NCI-H2227 treated with DMSO at 0.1 percent for 48 hours (cell line): ENCODE measurements at places on chromosomes 4 and X.

GRCh38 chr4:71533121-71533520, 194.3 kb downstream of the SLC4A4 start:
- no peak for DNase-seq

GRCh38 chrX:83469551-83469950, 38.5 kb upstream of the POU3F4 start:
- no peak for DNase-seq

GRCh38 chr4:142095886-142096605, 459.7 kb downstream of the IL15 start:
- DNase-seq: no peak

- peak; percentile 76 for DNase-seq
These were observed at the start of gene SMARCA1 for GRCh38 chrX:129523079-129523911. Gene SMARCA1, minus strand, starts transcription at chrX:129523490. Its CDS starts 120 bp downstream, at chrX:129523370.

DNA sequence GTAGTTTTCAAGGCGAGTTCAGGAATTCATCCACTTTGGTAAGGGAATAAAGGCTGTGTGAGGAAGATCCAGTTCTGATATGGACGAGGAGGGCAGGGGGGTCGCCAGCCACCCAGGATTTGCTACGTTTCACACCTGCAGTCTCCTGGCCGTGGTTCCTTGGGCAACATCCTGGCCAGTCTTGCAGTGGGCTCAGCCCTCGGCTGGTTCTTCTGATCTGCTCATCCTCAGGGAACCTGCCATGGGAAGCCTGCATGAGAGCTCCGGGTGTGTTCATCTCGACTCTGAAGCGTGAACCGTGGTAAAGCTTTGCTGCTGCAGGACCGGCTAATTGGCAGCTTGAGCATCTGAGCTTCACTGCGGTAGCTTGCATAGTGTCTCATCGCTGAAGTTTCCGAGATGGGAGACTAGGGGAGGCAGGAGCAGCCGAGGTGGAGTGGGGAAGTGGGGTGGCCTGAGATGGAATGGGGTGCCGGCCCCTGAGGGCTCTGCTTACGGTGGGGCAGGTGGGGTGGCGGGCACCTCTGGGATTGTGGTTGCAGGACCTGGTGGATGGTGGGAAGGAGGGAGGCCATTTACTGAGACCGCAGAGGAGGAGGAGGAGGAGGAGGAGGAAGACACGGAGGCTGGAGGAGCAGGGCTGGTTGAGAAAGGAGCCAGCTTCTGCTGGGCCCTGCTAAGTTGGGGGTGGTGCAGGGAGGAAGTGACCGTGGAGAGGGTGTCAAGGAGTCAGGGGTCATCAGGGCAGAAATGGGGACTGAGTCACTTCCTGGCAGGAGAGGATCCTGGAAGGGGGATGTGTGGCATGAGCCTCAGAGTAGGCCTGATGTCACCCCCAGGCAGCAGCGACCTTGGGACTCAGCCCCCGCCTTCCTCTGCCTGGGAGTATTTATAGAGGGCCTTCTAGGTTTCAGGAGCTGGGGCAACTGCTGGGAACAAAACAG, 213.1 kb upstream of the PSAPL1 start:
- DNase-seq: no peak

GRCh38 chrX:10072786-10073568, 83.8 kb upstream of the CLCN4 start:
- DNase-seq: no peak

GRCh38 chrX:105190252-105190853, 30.1 kb downstream of the TEX13A start:
- no peak for DNase-seq

GRCh38 chrX:16606142-16606720, 43.7 kb upstream of the S100G start:
- no peak for DNase-seq

DNA sequence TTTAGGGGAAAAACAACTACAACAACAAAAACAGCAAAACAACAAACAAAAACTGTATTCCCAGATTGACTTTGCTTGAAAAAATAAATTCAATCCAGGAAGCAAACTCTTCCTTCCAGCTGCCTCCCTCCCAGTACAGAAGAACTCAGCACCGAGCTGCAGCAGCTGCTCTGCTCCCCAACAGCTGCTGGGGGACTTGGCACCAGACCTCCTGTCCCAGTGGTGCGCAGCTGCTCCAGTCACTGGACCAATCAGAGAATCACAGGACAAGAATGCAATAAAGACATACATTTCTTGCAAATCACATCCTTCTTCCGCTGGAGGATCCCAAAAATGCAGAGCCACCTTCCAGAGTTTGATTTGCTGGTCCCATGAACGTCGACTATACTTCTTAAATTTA, 11.8 kb upstream of the FAM53A start:
- no peak for DNase-seq

DNA sequence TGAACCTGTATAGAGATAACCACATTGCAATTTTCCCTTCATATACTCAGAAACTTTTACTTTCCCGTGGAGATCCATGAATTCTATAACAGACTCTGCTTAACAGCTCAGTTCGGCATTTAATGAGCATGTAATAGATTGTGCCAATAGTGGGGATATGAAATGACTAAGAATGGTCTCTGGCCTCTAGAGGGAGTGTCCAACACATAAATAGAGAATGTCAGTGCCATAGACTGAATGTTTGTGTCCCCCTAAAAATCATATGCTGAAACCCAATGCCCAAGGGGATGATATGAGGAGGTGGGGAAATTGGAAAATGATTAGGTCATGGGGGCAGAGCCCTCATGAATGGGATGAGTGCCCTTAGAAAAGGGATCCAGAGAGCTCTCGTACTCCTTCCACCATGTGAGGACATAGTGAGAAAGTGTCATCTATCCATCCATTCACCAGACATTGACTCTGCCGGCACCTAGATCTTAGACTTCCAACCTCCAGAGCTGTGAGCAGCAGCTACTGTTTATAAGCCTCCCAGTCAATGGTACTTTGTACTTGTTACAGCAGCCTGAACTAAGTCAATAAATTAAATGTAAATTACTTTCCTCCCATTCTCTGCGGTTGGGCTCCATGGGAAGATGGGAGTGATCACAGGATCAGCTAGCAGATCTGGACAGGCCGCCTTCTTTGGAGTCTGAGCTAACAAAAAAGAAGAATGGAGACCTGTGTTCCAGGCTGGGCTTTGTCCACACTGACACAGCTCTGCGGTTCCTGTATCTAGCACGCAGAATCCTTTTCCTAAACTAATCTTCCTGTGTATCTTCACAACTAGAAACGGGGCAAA, 28.1 kb upstream of the HPSE start:
- DNase-seq: no peak

DNA sequence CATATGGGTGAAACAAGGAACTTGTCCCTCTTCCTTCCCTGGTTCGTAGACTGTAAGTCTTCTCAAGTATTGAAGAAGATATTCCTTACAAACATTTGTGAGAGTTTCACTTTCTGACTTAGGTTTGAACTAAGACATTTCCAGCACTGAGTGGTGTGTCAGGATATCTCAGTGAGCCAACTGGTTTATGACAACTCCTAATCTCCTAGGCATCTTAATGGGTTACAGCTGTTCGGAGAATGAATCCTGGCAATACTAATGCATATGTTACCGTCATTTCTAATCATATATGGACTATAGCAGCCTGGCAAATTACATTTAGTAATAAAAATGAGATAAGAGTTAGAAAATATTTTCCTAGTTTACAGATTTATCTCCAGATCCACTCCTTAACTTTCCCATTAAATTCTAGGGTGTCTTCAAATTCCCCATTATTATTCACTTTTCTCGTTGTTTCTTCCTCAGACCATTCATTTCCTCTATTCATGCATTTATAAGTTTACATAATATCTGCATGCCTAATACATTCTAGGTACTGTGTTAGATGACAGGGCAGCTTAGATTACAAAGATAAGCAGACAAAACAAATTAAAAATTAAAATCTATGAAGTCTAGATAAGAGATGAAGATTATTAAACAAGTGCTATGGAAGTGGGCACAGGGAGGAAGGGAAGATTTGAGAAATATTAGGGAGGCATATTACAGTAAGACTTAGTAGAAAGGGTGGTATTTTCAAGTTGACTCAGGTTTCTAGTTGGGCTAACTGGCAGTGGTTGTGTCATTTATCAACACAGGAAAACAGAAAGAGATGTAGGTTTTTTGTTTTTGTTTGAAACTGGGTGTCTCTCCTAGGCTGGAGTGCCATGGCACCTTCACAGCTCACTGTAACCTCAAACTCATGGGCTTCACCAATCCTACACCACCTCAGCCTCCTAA, 173.9 kb downstream of the WDFY3 start:
- no peak for DNase-seq

DNA sequence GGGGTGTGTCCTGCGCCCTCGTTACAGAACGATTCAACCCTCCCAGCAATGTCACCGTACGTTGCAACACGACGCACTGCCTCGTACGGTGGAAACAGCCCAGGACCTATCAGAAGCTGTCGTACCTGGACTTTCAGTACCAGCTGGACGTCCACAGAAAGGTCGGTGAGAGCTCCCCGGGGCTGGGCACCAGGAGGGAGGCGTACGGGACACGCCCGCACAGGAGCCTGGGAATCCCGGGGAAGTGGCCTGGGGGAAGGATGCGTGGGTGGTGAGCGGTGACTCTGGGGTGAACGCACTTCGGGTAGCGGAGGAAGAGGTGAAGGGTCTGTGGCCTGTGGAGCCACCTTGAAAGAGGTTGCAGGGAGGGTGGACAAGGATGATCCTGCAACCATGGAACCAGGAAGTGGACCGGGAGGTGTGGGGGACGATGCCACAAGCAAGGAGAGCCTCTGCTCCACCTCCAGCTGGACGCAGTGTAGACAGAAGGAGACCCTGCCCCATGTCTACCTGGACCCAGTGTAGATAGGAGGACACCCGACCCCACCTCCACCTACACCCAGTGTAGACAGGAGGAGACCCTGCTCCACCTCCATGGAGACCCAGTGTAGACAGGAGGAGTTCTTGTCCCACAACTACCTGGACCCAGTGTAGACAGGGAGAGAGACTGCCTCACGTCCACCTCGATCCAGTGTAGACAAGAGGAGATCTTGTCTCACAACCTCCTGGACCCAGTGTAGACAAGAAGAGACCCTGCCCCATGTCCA, 25.9 kb downstream of the CSF2RA start:
- no peak for DNase-seq

- no peak for DNase-seq
These were observed 327.2 kb upstream of the DIPK2B start for GRCh38 chrX:45527834-45528233.

- peak; percentile 40 for DNase-seq
These were observed 34.0 kb upstream of the GNPDA2 start for GRCh38 chr4:44760142-44760898.

- peak; percentile 22 for DNase-seq
These were observed 102.4 kb downstream of the CLNK start for GRCh38 chr4:10582059-10582686.

GRCh38 chr4:153143527-153144348, 60.5 kb upstream of the TRIM2 start:
- peak; percentile 69 for DNase-seq

DNA sequence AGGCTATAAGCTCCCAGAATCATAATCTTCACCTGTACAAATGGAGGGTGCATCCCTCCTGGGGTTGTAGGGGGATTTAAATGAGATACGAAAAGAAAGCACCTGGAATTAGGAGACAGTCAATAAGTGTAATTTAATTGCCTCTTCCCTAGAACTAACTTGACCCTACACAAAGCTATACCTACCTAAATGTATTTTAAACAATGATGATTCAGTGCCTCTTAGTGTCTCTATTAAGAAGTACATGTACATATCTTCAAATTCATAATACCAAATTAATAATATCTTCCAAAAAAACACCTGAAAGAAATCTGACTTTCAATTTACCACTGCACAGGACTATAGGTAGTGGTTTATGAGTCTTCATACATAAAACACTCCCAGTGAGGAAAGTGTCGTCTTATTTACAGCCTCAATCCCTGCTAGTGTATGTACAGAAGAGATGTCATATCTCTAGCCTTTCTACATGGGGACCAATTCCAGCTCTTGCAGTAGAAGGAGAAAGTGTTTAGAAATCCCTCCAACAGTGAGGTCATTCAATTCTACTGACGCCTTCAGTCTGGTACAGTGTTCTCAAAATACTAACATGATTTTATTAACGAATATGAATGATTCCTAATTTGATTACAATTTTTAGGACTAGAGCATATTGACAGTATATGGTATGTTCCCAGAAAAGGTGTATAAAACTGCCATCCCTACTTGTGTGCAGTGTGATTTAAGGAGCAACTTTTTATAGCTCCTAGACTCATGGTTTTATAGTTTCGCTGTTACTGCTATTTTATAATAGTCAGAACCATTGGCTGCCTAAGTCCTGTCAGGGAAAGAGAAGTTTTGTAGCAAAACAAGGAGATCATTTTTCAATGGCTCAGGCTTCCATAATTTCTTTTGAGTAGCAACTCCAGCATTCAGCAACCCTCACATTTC, 282.7 kb downstream of the UNC5C start:
- DNase-seq: no peak
